ENCODE measurements at places on chromosomes 11 and 22.

- DNase-seq: no peak
These were observed 1166.5 kb downstream of the LRRC4C start for GRCh38 chr11:40292721-40293508.

- no peak for DNase-seq
These were observed 502 bp downstream of the SMIM38 start for GRCh38 chr11:69156235-69156639.

- DNase-seq: no peak
These were observed 54.9 kb downstream of the MTNR1B start for GRCh38 chr11:93024369-93024768.

- peak; percentile 82 for DNase-seq
These were observed at the start of gene DDX6 for GRCh38 chr11:118791111-118791960. Gene DDX6, minus strand, starts transcription at chr11:118791164. Its CDS starts 4,913 bp downstream, at chr11:118786251.

GRCh38 chr22:39151329-39151975, 1.0 kb downstream of the CBX7 start:
- no peak for DNase-seq

DNA sequence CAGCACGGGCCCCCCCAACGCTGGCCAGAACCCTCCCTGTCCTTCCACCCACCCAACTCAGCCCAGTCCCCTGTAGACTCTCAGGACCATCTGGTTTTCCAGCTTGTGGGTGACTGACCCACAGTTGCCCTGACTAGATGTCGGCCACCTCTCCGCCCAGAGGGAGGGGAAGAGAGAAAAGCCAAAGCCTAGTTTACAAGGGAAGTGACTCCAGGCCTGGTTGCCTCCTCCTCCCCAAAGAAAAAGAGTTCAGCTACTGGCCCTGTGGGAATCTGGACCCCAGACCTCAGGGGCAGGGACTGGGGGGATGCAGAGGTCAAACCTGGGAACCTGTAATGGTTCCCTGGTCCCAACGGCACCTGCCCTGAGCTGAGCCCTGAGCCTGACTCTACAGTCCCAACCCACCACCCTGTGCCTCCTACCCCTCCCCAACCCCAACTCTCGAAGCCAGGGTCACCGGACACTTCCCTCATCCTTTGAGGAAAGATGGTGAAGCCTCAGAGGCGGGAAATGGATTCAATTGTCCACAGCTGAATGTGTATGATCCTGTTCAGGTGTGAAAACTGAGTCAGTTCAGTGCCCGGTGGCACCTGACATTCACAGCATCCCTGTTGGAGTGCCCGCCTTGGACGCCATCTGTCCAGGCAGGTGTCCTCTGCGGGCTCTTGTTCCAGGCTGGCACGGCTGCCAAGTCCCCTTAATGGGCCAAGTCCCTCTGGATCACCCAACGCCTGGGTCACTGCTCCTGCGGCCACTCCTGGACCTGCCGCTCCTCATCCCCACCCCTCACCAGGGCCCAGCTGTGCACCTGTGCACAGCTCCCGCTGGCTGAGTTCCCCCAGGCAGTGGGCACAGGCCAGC, 21.0 kb upstream of the WNT7B start:
- no peak for DNase-seq

DNA sequence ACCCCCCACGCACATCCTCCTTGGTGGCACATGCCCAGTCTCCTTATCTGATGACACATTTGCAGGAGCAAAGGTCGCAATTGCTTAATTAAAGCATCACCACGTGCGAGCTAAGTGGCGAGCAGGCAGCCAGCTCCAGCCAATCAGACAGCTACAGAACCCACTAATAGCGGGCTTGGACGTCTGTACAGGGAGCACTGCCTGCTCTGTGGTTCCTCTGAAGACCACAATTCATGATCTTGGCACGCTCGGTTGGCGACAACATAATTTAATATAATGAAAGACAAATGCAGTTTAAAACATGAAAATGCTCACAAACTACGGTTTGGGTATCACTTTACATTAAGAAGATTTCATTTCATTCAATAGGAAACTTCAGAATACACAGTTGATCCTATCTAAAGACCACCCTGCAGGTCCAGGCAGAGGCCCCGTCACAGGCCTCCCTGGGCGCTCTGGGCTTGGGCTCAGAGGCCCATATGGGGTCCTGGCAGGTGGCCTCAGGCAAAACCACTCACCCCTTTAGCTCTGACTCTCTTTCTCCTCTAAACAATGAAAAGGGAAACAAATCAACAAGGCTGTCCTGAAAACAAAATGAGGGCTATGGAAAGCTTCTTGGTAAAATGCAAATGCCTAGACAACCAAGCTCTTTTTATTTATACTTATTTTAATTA, 10.4 kb downstream of the PACSIN2 start:
- no peak for DNase-seq

DNA sequence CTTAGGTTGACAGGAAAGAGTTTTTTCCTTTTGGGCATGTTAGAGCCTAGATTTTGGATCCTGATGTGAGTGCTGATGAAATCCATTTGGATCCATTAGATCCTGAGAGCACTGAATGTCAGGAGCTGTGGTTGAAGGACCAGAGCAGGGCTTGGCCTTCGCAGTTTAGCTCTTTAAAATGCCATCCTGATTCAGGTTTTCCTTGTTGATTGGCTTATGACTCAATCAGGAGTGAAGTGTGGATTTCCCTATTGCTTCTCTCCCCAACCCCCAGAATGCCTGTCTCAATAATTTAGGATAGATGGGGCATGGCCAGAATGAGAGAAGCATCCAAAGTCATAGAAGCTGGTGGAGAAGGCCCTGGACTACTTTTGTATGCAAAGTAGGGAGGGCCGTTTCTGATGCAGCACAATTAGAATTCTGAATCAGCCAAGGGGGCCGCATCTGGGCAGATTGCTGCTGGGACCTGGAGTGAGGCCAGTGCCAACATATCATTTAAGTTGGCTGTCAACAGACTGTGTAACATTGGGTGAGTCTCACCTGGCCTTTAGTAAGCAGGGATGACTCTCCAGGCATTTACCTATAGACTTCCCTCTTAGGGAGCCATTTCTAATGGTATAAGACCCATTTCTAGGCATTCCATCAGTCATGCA, 80.5 kb downstream of the TEAD1 start:
- DNase-seq: no peak

DNA sequence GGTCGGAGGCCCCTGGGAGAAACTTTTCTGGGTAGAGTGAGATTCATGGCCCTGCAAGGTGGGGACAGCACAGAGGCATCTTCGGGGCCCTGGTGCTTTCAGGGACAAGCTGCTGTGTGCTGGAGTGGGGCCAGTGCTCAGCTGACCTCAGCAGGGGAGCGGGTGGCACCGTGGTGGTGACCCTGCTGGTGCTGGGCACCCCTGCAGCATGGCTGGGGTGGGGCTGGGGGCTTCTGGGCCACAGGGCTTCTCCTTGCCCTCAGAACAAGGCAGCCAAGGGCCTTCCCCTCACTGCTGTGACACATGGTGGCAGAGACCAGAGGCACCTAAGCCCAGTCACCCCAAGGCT, 24.9 kb upstream of the GNB1L start:
- no peak for DNase-seq

GRCh38 chr11:116776522-116776984, 3.8 kb upstream of the BUD13 start:
- DNase-seq: no peak

GRCh38 chr11:107928767-107929507, 689 bp downstream of the RAB39A start:
- no peak for DNase-seq

GRCh38 chr11:106424111-106424510, 346.6 kb downstream of the AASDHPPT start:
- no peak for DNase-seq

DNA sequence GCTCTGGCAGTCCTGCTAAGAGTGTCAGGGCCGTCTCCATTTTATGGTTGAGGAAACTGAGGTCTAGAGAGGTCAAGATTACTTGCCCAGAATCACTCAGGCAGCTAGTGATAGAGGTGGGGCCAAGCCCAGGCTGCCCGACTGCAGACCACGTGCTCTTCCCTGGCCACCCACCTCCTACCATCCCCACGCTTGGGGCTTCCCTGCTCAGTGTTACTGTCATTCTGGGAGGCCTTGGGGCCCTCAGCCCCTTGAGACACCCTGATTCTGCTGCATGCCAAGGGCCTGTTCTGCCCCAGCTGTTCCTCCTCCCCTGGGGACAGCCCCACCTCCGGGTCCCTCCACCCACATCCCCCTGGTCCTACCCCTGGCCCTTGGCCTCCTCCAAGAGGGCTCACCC, 17.2 kb upstream of the TAB1 start:
- no peak for DNase-seq

DNA sequence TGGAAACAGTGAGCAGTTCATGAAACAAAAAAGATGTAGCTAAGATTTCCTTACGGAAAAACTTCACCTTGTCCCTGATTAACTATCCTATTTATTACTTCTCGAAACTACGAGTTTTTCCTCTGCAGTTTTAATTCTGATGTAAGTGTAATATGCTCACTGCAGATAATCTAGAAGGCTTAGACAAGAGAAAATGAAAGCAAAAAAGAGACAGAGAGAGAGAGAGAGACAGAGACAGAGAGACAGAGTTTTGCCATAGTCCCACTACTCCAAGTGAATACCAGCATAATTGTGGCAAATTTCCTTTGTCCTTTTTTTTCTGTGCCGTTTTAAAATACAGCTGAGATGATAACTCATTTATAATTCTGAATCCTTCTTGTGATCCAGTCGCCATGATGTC, 24.8 kb downstream of the FSHB start:
- DNase-seq: no peak

- DNase-seq: no peak
These were observed 9.9 kb downstream of the NIPSNAP1 start for GRCh38 chr22:29570912-29571549.

DNA sequence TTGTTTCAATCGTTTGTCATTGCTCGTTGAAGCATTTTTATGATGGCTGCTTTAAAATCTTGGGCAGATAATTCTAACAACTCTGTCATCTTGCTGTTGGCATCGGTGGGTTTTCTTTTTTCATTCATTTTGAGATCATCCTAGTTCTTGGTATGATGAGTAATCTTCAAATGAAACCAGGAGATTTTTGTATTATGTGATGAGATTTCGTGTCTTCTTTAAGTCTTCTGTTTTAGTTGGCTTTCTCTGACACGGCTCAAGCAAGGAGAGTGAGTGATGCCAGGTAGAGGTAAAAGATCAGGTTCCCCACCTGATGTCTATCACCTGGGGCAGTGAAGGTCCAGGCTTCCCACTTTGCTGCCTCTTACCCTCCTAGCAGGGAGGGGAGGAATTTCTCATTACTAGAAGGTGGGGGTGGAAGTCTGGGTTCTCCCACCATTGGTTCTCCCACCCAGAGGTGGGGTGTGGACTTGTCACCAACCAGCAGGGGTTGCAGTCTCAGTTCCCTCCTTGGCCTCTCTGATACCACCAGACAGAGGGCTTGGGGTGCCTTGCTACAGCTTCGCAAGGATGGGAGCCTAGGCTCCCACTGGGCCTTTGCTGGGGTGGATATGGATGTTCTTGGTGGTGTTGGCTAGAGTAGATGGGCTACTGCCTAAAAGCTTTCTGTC, 12.9 kb downstream of the CDC45 start:
- DNase-seq: no peak

DNA sequence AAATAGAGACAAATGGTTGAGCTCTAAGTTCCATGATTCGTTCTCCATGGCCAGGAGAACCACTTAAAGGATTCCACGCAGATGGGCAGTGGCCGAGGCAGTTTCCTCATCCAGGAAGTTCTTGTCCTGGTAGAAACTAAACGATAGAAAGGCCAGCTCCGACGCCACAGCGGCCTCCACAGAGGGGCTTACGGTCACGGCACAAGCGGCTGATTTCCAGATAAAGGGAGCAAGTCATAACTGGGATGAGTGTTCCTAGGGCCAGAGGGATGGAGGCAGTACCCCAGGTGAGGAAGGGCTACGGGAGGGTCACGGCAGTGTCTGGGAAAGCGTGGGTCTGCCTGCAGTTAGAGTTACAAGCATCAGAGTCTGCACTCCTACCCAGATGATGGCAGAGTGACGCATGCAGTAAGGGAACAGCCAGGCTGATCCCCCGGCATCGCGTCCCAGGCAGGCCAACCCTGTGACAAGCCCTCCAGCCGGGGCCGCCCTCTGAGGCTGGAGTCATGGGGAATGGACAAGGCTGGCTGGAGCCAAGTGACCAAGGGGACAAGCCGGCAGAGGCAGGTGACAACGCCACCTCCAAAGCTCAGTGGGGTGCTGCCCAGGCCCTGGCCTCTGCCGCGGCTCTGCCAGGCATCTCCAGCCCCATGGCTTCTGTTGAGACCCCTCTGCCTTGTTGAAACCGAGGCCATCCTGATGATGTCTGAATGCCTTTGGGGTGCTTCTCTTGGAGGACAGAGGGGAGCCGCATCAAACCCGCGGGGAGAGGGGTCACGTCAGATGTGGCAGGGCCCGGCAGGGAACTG, 475.1 kb downstream of the BRD1 start:
- DNase-seq: no peak

DNA sequence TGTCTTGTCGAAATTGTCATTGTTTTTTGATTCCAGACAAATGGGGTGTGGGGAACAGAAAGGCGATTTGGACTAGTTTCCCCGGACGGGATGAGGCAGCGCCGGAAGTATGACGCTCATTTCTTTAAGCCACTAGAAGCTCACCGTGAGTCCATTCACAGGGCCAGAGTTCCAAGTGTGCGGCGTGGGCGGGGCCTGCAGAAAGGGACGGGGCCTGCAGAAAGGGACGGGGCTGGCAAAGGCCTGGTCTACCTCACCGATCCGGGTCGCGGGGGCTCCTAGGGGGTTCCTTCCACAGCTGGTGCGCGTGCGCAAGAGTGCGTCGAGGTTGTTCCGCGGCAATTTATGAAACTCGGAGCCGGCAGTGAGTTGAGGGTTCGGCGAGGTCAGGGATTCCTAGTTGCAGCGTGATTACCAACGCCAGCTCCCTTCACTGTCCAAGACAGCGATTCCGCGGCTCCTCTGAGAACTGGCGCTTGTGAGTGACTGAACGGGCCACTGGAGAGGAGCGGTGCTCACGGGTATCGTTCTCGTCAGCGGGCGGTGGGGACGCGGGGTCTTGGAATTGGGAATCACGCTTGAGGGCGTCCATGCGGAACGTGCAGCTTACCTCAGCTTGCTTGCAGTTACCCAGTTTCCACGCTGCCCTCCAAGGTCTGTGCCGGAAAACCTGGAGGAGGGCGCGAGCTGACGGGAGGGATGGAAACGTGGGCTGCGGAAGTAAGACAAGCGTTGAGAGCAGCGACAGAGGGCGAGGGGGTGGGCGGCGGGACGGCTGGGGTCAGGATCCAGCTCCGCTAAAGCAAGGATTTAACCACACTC, at the start of gene ZNF215:
ZNF215 (plus strand) TSS at position 219 of the 822 bp plus-strand sequence. CDS start 5,847 bp downstream, outside the sequence.
- DNase-seq: peak; percentile 64

DNA sequence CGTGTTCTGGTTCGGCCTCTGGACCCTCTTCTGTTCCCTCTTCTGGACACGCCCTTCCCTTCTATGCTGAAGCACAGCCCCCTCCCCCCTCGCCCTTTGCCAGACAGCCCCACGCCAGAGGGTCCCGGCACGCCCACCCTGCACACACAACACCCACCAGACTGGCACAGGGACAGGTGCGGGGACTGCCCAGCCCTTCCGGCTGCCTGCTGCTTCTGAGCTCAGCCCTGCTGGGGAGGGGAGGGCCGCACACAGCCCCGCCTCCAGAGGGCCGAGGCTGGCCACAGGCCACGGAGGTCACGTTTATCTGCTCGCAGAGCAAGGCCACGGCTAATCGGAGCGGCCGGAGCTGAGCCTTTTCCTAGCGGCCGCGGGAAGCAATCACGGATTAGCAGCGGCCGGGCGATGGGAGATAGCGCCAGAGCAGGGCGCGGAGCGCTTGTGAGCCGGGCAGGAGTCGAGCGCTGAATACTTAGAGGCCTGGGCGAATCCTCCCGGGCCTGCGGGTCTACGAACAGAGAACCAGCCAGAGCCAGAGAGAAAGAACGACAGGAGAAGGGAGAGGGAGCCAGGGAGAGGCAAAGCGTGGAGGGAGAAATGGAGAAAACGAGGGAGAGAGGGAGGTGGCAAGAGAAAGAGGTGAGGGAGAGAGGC, 21.5 kb downstream of the OTUB1 start:
- DNase-seq: no peak

- DNase-seq: peak; percentile 24
These were observed 11.0 kb downstream of the IL17REL start for GRCh38 chr22:50001388-50002231.
